ENCODE measurements at places on chromosomes 2 and 18.

- no peak for DNase-seq
- H3K4me1 ChIP-seq: no peaks in the 10 kb centered on the region
- no peak overlapping the region for H3K27ac ChIP-seq
- H3K4me3 ChIP-seq: no peak overlapping the region
- H3K27me3 ChIP-seq: no peaks in the 10 kb centered on the region
- peaks cover 7% of the 10 kb centered on the region for H3K36me3 ChIP-seq
These were observed 338.3 kb upstream of the NT5C1B start for GRCh38 chr2:18927525-18928232.

GRCh38 chr2:130828461-130828860 lies 8.3 kb upstream of the ARHGEF4 start:
- H3K4me3 ChIP-seq: no peak overlapping the region
- no peaks in the 10 kb centered on the region for H3K36me3 ChIP-seq
- H3K4me1 ChIP-seq: peaks cover 17% of the 10 kb centered on the region
- H3K27ac ChIP-seq: no peak overlapping the region
- DNase-seq: no peak
- peaks cover 17% of the 10 kb centered on the region for H3K27me3 ChIP-seq

DNA sequence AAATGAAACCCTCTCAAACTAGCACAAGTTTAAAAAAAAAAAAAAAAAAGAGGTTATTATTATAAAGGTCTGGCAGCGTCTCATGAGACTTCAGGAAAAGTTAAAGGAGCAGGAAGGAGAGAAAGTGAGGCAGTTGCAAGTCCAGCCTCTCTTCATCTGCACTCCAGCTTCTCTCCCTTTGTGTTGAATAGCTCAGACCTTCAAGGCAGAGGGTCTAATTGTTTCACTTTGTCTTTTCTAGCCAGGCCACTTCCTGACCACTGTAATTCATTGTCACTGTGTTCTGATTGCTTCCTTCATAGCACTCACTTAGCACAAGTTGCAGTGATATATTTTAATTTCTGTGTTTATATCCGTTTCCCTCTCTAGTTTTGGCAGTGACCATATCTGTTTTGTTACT lies 99.9 kb downstream of the SPATS2L start:
- no peak overlapping the region for H3K4me3 ChIP-seq
- peaks cover 6% of the 10 kb centered on the region for H3K27me3 ChIP-seq
- H3K4me1 ChIP-seq: peaks cover 14% of the 10 kb centered on the region

GRCh38 chr2:38557217-38557616 lies 45.5 kb downstream of the HNRNPLL start:
- peaks cover 5% of the 10 kb centered on the region for H3K4me1 ChIP-seq
- H3K27ac ChIP-seq: no peak overlapping the region
- H3K4me3 ChIP-seq: no peak overlapping the region

GRCh38 chr2:133561045-133561852 lies 7.0 kb downstream of the NCKAP5 start:
- DNase-seq: no peak
- H3K4me3 ChIP-seq: no peak overlapping the region
- H3K36me3 ChIP-seq: no peaks in the 10 kb centered on the region
- H3K27ac ChIP-seq: no peak overlapping the region
- H3K27me3 ChIP-seq: peaks cover 5% of the 10 kb centered on the region
- H3K4me1 ChIP-seq: no peaks in the 10 kb centered on the region
